C1 segment of cervical spinal cord (tissue), 14 donors: ENCODE measurements at places on chromosomes 4 and X.

GRCh38 chr4:8346838-8347605, 77.5 kb downstream of the HTRA3 start:
- DNase-seq = peak; percentile 32

DNA sequence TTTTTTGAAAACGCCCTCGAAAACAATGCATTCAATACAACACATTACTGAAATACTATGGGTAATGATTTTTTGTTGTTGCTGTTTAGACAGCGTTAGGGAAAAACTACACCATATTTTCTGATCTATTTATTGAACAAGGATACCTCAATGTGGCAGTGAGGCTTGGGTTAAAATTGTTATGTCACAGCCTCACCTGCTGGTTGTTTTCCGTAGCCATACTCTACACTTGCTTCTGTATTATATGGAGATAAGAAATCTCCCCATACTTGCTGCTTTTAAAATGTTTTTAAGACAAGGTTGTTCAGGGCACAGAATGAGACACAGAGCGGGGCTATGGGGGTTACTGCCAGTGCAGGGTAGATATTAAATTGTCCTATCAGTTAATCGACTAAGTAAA, 221.6 kb upstream of the FTHL17 start:
- no peak for DNase-seq

- DNase-seq = no peak
These were observed 178.9 kb downstream of the RAPGEF2 start for GRCh38 chr4:159281771-159282170.

DNA sequence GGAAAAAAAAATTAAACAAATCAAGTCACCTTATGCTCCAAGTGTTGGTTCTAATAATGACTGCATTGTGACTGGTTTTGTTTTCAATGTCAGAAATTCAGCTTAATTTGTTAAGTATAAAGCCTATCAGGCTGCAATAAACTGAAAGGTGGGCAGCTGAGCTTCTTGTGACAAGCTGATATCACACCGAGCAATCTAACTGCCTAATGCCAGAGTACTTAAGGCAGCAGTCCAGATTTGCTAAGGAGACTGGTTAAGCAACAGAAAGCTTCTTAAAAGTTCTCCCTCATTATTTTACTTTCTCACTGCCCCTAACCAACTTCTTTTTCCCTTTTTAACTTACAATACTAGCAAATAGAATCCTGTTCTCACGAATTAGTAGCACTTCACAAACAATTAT, 201.0 kb downstream of the MAB21L2 start:
- no peak for DNase-seq

- peak; percentile 85 for DNase-seq
These were observed 126.0 kb upstream of the ENPP6 start for GRCh38 chr4:184343502-184344177.
